ENCODE measurements at places on chromosomes 11 and 22.
A peak's percentile ranks its signal among the peaks of the same experiment; 100 is the strongest.

DNA sequence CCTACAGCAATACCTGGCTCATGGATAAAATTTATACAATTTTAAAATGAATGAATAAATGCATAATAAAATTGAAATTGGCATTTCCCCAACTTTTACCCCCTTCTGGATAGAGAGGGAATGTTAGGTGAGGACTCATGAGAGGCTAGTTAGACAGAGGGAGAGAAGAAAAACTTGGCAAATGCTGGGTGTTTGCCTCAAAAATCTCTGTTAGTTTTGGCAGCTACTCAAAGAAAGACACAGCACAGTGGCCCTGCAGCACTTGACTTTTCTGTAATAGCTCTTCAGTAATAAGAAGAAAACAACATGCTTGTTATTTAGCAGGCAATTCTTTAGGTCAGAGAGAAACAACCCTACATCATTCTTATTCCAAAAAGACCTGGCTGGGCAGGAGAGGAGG lies 20.7 kb upstream of the IZUMO1R start:
- no peak for DNase-seq

DNA sequence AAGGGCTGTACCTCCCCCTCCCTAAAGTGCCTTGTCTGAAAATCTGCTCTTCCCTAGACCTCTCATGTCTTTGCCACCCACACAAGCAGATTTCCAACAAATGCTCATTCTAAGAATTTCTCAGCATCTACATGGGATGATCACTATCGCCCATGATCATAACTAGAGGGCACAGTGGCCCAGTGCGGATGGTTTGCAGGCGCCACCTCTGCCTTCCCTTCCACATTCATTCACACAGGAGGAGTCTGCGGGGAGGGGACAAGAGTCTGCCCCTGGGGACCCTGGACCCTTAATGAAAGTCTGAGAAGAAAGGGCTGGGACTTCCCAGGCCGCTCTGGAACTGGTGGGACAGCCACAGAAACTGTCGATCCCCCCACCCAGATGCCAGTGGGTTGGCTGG lies 28.9 kb downstream of the KCTD17 start:
- no peak for DNase-seq

- no peak for DNase-seq
Measured at GRCh38 chr11:66159324-66159984, 89.4 kb downstream of the PACS1 start.

DNA sequence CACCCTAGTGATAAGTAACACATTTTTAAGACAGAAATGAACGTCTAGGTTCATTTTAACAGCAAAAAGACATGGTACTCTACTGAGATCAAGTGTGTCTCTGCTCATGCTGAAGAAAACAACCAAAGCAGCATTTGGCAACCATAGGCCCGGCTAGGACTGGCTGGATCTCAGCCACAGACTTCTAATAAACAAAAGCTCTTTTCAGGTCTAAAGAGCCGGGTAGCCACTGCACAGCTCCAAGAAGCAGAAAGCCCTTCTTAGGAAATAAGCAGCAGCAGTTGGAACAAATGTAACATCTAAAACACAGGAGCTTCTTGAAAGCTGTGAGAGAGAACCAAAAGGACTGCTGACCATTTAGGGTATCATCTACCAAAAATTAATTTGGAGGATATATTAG lies 37.6 kb downstream of the PITPNB start:
- no peak for DNase-seq

DNA sequence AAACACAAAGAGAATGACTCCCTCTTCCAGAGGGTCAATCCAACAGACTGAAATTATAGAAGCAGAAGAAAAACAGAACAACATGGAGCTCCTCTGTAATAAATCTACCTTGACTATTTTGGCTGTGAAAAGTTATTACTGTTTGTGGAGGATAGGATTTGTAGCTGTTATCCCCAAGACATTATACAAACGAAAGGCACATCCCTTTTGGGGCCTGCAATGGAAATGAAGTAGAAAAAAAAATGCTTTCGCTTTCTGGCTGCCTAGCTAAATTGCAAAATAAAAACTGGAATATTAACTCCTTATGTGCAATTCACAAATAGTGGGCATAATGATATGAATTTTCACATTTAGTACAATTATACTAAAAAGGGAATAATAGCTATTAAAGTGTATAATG lies 123.8 kb upstream of the CCDC179 start:
- no peak for DNase-seq

- no peak for DNase-seq
Measured at GRCh38 chr11:86046116-86046515, 22.8 kb downstream of the PICALM start.

DNA sequence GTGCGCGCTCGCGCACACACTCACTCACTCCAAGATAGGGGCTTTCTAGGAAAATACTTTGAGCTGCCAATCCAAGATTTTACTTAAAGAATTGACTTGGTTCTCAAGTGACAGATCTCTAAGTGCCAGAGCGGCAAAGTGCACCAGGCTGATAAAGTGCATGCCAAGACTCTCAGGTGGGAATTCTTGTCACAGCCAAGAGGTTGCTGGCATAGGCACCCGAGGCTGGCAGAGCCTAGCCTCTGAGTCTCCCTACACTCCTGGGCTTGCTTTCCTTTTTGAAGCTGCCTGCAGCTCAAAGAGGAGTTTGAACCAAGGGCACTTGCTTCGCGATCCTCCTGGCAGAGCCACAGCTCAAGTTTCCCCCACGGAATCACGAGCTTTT lies 2.5 kb upstream of the ADM start:
- no peak for DNase-seq

- DNase-seq, result no peak
Measured at GRCh38 chr11:12642040-12642439, 32.2 kb upstream of the TEAD1 start.

GRCh38 chr11:108891909-108892511 lies 227.1 kb downstream of the DDX10 start:
- no peak for DNase-seq

GRCh38 chr11:67195971-67196456 lies 70.3 kb upstream of the GRK2 start:
- no peak for DNase-seq

- no peak for DNase-seq
Measured at GRCh38 chr11:61488651-61489291, 19.8 kb upstream of the LRRC10B start.

- DNase-seq, result no peak
Measured at GRCh38 chr11:13862845-13863392, 99.6 kb upstream of the SPON1 start.

DNA sequence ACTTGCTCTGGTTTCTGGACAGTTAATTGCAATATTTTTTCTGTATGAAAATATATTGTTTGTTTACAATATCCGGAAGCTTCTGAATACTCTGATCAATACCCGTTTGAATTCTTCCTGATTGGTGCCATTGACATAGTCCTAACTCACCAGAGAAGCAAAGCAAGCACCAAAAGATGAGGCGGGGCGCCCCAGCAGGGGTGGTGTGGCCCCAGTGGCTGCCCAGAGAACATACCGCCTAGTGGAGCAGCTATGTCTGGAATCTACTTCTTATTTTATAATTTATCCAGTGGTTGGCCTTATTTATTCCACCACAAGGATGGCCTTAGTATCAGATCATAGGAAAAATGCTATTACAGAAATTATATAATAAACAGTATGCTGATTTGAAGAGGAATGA lies 610.7 kb downstream of the JRKL start:
- DNase-seq, result no peak

DNA sequence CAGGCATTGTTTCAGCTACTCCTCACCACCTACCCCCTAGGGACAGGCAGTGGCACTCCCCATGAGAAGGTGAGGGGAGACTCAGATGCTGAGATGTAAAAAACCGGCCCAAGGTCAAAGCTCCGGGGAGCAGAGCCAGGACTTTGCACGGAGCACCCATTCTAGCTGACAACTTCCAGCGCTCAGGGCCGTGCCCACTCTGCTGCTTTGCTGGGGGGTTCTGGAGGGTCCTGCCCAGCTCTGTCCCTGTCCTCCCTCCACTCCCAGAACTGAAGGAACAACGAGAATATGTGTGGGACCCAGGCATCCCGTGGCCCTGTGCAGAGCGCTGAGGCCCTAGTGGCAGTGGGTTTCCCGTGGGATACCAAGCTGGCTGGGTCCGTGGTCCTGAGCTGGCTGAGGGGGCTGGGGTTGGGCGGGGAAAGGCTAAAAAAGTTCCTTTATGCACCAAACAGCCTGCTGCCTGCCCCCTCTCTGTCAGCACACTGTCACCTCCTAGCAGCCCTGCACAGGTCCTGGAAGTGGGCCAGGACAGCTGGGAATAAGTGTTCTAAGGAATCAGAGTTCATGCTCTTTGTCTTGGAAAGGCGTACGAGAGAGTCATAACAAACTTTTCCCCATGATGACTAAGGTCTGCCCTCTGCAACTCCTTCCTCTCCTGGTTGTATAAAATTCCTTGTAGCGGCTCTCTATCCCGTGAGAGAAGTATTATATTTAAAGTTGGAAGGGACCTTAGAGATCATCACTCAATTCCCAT lies 1.9 kb downstream of the MS4A10 start:
- no peak for DNase-seq

- DNase-seq, result no peak
Measured at GRCh38 chr11:65216830-65217229, 35.1 kb downstream of the CAPN1 start.

GRCh38 chr11:44857490-44858090 lies 93.1 kb downstream of the TP53I11 start:
- no peak for DNase-seq

DNA sequence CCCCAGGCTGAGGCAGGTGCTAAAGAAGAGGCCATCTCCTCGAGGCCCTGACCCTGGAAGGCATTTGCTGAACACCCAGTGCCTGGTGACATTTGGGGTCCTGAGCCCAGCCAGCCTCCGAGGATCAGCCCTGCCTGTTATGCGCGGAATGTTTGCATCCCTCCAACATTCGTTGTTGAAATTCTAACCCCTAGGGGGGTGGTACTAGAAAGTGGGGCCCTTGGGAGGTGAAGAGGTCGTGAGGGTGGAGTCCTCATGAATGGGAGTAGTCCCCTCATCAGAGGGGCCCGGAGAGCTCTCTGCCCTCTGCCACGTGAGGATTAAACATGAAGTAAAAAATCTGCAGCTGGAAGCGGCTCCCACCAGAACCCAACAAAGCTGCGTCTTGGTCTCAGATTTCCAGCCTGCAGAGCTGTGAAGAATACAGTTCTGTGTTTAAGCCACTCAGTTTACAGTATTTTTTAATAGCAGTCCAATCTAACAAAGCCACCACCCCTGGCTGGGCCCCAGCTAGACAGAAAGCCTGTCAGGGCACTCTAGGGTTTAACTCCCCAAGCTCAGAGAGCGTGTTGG lies 35.3 kb upstream of the SEPTIN5 start:
- DNase-seq, result no peak

DNA sequence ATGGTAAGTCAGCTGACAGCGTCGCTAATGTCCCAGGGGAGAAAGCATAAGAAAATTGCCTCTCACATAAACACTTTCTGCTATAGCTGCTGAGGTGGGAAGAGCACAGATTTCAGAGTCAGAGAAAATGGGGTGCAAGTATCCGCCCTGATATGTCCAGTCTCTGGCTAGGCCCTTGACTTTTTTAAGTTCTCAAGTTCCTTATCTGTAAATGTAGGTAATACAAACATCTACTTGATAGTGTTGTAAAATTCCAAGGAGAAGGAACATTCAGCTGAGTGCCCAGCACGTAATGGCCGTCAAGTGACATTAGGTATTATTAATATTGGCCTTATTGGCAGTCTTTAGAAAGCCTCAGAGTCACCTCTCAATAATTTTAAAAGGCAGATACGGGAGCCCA lies 143.6 kb downstream of the NTM start:
- DNase-seq, result no peak

- peak; percentile 80 for DNase-seq
Measured at GRCh38 chr22:22959147-22959827, 71.7 kb downstream of the IGLL5 start.

- DNase-seq, result no peak
Measured at GRCh38 chr11:2767801-2768200, 68.0 kb upstream of the KCNQ1OT1 start.

DNA sequence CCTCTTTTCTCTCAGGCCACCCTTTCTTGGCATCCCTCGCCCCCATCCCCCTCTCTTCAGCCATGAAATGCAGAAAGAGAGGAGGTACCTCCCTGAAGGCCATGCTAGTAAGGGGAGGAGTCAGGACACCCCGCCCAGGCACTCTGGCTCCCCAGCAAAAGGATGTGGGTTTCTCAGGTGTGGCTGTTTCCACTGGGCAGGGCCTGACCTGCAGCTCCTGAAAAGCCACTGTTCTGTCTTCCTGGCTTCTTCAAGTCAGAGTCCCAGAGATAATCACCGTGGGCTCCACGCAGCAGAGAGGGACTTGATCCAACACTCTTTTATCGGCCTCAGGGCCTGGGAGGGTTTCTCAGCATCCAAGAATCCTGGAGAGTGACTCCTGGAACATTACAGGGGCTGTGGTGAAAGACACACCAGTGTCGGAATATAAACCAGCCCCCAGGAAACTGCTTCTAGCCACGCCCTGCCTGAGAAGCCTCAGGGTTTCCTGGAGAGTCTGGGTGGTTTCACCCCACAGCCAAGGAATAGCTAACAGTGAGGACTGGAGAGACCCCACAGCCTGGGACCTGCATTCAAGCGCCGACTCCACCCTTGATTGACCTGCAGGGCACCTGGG lies 45.7 kb upstream of the TSPAN18 start:
- DNase-seq, result no peak

- no peak for DNase-seq
Measured at GRCh38 chr11:110445437-110445836, 15.7 kb downstream of the FDX1 start.

DNA sequence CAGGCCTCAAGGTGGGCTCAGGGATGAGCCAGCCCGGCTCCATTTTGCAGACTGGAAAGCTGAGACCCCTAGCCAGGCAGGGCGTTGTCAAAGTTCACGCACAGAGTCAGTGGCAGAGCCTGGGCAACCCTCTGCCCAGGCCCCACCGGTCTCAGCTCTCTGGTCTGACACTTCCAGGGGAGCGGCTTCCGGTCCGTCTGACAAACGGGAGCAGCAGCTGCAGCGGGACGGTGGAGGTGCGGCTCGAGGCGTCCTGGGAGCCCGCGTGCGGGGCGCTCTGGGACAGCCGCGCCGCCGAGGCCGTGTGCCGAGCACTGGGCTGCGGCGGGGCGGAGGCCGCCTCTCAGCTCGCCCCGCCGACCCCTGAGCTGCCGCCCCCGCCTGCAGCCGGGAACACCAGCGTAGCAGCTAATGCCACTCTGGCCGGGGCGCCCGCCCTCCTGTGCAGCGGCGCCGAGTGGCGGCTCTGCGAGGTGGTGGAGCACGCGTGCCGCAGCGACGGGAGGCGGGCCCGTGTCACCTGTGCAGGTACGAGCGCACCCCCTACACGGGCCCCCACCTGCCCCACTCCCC lies 36.0 kb downstream of the CD6 start:
- DNase-seq, result no peak

DNA sequence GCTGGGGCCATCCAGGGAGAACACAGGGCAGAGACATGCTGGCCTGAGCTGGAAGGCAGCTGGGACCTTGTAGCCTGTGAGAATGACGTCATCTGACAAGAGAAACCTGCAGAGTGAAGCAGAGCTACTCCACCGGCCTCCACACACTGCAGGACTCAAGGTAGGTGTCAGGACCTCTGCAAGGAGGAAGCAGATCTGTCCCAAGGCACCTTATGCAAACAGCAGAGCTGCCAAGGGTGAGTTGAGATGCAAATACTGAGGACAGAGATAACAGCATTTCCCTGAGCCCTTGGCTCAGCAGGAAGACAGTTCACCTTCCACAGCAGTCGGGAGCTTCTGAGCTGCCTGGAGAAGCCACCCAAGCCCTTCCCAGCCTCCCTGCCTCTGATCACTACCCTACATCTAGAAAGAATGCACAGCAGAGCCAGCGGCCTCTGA lies 51.9 kb upstream of the IGSF9B start:
- DNase-seq, result no peak

Measured in HCT116 (cell line).